ENCODE measurements at places on chromosomes 1 and 21. TPM values are rescaled to one million over a fixed set of nuclear protein-coding genes. Genes with fewer than 3 reads are reported as not detected.

The ATP5PF gene
- total RNA-seq: 105 TPM

The EFNA1 gene
- total RNA-seq: 92.4 TPM

The RGSL1 gene
- total RNA-seq: not detected

The PGLYRP3 gene
- not detected for total RNA-seq

The ZSWIM5 gene
- total RNA-seq: 2.0 TPM

The RAB7B gene
- total RNA-seq: 1.5 TPM

The HSD3B2 gene
- total RNA-seq: 0.32 TPM

The THRAP3 gene
- total RNA-seq: 117 TPM

The LCE3E gene
- total RNA-seq: not detected

The OR10J1 gene
- not detected for total RNA-seq

The TEDDM1 gene
- total RNA-seq: not detected

- DNase-seq: no peak
Measured at GRCh38 chr1:248825573-248825908, 174 bp downstream of the SH3BP5L start.

DNA sequence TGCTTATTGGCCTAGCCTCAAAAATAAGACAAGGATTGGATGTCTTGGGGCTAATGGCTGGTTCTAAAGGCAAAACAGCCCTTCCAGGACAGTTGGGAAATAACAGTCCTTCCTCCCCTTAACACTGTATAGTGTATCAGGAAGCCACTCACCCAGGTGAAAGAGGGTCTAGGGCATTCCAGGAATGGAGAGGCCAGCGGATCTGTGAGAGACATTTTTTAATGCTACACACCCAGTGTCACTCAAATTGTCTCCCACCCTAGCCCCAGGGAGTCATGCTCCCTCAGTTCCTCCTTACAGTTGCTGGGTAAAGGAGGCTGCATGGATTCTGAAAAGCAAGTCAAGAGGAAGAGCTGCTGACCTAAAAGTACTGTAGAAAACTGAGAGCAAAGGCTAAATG, 24.1 kb upstream of the EXO1 start:
- DNase-seq: no peak

GRCh38 chr1:41390573-41390972, 29.3 kb downstream of the FOXO6 start:
- no peak for DNase-seq

DNA sequence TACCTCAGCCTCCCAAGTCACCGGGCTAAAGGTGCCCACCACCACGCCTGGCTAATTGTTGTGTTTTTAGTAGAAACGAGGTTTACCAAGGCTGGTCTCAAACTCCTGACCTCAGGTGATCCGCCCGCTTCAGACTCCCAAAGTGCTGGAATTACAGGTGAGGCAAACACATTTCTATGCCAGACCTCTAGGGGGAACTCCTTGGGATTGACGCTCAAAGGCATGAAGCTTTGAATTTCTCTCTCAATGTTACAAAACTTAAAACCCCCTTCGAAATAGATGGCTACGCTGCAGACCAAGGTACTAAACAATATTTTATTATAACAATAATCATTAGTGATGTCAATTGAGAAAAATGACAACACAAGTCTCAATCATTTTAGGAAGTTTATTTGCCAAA, 330.0 kb downstream of the SETD4 start:
- no peak for DNase-seq

DNA sequence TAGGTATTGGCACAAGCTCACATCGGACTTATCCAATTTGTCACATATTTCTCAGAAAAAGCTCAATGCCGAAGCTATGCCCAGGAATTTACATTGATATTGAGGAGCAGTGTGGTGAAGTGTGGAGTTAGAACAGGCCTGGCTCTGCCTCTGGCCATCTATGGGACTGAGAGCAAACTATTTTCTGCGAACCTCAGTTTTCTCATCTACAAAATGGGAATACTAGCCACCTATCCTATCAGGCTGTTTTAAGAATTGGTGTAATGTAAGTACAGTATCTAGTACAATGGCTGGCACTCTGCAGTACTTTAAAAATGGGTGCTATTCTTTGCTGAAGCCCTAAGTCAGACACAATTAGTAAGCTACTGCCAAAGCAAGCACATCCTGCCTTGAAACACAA, 47.2 kb downstream of the ARHGEF11 start:
- DNase-seq: no peak

GRCh38 chr1:181296180-181296579, 187.1 kb upstream of the CACNA1E start:
- DNase-seq: no peak

DNA sequence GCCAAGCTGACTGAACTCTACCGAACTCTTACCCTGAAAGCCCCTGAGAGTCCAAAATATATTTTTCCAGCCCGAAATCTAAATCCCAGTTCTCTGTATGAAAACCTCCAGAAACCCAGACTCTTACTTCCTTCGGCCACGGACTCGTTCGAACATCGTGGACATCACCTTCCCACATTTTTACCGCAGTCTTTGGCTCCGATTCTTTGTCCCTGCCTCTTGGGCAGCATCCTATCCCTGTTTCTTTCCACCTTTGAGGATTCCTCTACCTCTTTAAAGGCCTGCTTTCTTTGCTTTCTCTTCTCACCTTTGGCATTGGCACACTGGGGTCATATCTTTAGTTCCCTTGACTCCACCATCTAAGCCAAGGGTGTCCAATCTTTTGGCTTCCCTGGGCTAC, 932 bp upstream of the USP24 start:
- no peak for DNase-seq

GRCh38 chr1:212346601-212347000, 61.4 kb downstream of the PPP2R5A start:
- DNase-seq: no peak

- DNase-seq: no peak
Measured at GRCh38 chr1:155051342-155051776, 243 bp downstream of the ADAM15 start.

DNA sequence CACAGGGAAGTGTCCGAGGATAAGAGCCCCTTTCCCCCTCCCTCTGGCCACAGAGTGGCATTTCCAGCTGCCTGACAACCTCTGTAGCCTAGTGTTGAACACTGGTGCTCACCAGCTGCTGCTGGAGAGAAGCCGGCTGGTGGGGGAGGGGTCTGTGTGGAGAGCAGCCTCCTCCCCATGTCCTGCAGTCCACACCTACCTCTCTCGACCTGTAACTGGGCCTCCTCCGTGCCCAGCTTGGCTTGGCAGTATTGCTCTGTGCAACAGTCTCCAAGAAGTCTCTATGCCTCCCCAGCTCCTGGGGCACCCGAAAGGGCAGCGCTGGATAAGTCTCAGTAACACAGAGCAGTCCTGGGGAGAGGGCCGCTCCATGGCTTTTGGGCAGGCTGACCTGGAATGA, 17.0 kb downstream of the PAPPA2 start:
- DNase-seq: no peak

DNA sequence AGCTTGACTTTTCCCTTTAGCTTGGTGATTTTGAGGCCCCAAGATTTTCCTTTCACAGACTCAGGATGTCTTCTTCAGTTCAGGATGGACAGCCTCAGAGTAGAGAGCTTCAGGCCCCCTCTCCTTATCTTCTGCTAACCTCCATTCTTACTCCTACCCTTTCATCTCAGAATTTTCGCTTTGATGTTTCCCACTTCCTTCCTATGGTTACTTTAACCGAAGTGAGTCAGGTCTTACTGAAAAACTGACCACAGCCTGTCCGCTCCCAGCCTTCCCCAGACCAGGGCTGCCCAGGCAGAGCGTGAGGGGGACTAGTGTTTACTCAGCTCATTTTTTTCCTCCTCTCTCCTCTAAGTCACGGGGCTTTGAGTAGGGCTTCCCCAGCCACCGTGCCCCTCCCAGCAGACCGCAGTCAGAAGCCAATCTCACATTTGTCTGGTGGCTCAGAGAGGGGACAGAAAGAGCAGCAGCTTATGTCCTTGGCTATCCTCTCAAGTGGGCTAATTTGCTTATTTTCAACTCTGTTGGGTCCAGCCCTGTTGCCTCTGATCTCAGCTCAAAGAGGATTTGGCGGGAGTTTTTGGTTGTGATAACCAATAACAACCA, 4.2 kb upstream of the IL19 start:
- no peak for DNase-seq

- no peak for DNase-seq
Measured at GRCh38 chr1:42742617-42743316, 2.7 kb upstream of the CLDN19 start.

GRCh38 chr21:22444990-22445389, 1446.8 kb downstream of the NCAM2 start:
- no peak for DNase-seq

DNA sequence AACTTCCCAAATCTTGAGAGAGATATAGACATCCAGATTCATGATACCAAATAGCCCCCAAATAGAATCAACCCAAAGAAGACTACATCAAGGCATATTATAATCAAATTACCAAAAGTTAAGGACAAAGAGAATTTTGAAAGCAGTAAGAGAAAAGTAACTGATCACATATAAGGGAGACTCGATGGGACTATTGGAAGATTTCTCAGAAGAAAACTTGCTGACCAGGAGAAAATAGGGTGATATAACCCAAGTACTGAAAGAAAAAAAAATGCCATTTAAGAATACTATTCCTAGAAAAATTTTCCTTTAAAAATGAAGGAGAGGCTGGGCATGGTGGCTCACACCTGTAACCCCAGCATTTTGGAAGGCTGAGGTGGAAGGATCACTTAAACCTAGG, 30.5 kb upstream of the WNT2B start:
- DNase-seq: no peak

DNA sequence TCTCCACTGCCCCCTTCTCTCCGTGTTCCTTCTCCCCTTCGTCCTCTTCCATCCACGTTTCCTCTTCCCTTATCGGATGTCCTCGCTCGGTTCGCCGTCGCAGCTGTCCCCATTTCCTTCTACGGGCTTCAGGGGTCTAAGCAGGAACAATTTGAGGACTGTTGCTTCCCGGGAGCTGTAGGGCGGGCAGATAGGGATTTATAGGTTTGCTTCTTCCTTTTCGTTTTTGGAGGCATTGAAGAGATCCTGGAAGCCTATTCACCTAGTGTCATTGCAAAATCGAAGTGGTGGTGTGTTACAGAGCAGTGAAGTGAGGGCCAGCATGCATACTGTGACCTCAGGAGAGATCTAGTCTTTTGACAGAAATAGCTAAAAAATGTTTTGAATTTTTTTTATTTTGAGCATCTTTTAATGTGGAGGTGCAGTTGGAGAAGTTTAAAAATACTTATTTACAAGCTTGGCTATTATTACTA, 897 bp downstream of the ZYG11B start:
- no peak for DNase-seq

DNA sequence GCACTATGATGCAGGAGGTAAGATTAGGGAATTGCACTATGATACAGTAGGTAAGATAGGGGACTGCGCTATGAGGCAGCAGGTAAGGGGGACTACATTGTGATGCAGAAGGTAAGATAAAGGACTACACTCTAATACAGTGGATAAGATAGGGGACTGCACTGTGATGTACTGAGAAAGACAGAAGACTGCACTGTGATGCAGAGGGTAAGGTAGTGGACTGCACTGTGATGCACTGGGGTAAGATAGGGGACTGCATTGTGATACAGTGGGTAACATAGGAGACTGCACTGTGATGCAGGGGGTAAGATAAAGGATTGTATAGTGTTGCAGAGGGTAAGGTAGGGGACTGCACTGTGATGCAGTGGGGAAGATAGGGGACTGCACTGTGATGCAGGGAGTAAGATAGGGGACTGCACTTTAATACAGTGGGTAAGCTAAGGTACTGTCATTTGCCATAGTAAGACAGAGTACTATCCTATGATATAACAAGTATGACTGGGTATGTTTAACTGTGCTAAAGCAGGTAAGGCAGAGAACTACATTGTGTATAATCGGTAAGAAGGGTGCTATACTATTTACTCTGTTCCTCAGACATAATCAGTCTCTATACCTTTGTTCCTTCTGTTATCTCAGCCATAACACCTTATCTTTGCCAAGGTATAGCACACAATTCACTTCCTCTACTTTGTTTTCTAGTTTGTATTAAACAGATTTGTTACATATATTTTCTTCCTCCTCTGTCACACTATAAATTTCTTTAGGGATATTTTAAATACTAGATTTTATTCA, 208.5 kb downstream of the BARHL2 start:
- DNase-seq: no peak

GRCh38 chr1:214417545-214418210, 133.7 kb downstream of the PTPN14 start:
- no peak for DNase-seq

- no peak for DNase-seq
Measured at GRCh38 chr1:230901671-230902070, 33.4 kb upstream of the C1orf198 start.

DNA sequence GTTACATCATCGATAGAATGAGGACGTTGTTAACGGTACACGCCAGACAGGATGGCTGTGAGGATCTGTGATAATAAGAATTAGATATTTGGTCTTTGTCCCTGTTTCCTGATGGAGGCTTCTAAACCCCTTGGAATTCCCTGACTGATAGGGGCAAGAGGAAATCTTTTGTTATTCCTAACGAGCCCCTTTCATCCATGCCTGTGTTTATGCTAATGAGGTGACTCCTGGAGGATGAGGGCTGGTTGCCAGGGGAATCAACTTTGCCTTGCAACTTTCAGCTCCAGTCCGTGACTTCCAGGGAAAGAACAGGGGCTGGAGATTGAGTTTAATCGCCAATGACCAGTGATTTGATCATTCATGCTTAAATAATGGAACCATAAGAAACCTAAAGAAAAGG, 39.3 kb upstream of the NLRP3 start:
- no peak for DNase-seq

GRCh38 chr21:36769051-36769839, 70.3 kb downstream of the SIM2 start:
- DNase-seq: no peak

GRCh38 chr1:222048094-222048595, 306.3 kb upstream of the DUSP10 start:
- DNase-seq: no peak

DNA sequence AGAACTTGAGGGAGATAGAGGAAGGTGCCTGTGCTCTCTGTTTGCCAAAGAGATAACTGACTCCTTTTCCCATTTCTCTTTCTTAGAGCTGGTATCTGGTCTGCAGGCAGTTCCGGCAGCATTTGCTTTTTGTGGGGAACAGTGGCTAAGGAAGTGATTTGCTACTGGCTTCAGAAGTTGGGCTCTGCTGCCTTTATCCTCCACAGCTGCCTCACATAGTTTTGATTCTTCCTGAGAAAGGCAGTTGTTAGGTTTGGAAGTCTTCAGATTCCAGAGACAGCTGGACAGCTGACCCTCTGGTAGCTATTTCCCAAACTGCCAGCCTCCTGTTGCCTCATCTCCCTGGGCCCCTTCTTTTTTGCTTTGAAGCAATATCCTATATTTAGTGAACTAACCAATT, 62.6 kb upstream of the MACF1 start:
- no peak for DNase-seq

DNA sequence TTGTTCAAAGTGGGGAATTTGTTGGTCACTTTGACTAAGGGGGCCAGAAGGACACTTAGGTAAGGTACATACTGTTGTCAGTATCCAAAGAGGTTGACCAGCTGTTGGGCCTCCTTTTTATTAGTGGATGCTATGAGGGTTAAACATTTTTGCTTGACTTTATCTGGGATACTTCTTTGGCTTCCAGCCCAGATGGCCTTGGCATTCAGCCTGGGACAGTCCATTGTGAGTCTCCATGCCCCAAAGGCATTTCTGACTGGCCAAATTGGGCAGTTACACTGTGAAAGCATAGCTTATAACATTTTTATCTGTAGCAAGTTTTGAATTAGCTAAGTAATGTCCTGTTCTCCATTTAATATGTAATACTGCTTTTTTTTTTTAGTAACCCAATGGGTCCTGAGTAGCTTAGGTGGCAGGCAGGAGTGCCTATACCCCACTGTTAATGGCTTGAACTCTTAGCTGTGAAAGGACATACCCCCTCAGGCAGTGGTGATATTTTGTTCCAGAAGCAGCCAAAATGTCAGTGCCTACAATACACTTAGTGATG, 35.4 kb upstream of the CD1D start:
- DNase-seq: no peak

- no peak for DNase-seq
Measured at GRCh38 chr1:78617615-78618026, 2.6 kb upstream of the IFI44L start.

Measured in mesothelial cell of epicardium (in vitro differentiated cells).